ENCODE measurements at places on chromosomes 6 and 20.

GRCh38 chr6:150267686-150268561 lies 100.9 kb upstream of the IYD start:
- no peak for DNase-seq

- DNase-seq = no peak
Observed at GRCh38 chr6:169738204-169738975, 13.0 kb downstream of the DYNLT2 start.

- DNase-seq = no peak
Observed at GRCh38 chr6:133887156-133887879, 1.6 kb upstream of the TCF21 start.

DNA sequence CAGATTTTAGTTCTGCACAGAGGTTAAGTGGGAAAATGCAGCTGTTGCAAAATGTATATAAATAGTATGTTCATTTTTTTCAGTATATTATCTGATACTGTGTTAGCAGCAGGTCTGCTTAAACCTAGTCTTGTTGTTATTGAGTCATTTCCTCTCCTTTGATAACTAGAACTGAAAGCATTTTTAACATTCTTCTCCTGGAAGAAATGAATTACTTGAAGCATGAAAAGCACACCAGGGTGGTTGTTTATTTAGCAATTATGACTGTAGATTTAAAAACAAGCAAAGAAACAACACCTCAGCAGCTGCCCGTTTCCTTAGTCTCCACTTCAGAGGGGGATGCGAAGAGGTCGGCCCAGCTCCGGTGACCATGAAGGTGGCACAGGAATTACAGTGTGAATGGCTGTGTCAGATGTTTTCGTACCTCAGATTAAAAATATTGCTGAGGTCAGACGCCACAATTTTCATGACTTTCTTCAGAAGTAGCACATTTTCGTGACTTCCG lies 53.5 kb downstream of the GOPC start:
- DNase-seq = peak; percentile 68

DNA sequence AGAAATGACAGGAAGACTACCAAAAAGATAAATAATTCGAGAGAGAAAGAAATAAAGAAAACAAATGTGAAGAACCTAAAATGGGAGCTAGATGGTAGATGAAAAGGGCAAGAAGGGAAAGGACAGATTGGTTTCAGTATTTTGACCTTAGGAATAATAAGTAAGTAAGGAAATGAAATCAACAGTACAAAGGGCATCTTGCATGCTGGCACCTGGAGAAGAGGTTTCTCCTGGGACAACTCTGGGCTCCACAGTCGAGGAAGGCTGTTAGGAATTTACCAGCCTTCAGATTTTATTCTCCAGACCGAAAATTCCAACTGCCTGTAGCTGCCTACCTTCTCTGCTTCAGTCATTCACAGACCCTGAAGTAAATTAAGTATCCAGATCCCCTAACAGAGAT lies 80.5 kb downstream of the SMLR1 start:
- DNase-seq = no peak

DNA sequence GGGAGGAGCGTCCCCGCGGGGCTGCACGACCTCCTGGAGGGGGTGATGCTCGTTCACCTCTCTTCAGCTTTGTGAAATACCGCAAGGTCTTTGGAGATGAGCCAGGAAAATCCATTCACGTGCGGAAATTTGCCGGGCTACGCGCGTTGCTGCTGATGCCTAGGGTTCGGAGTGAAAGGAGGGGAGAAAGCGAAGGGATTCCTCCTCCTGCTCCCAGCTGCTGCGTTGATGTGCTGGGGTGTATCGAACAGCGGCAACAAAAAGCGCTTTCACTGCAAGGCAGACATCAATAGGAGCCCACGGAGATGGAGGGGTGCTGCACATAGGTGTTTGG lies 391 bp upstream of the B3GAT2 start:
- no peak for DNase-seq

DNA sequence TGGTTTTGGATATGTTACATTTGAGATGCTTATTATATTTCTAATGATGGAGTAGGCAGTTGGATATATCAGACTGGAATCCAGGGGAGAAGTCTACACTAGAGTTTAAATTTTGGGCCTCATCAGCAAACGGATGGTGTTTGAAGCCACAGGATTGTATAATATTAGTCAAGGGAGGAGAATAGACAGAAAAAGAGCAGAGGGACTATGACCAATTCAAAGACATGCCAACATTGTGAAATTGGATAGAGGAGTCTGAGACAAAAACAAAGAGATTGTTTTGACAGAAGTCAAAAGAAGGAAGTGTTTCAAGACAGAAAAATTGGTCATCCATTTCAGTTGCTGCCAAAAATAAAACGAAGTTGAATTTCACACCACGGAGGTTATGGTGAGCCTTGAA lies 66.5 kb downstream of the NOX3 start:
- DNase-seq = no peak

GRCh38 chr6:82554666-82555065 lies 191.0 kb downstream of the TPBG start:
- no peak for DNase-seq

DNA sequence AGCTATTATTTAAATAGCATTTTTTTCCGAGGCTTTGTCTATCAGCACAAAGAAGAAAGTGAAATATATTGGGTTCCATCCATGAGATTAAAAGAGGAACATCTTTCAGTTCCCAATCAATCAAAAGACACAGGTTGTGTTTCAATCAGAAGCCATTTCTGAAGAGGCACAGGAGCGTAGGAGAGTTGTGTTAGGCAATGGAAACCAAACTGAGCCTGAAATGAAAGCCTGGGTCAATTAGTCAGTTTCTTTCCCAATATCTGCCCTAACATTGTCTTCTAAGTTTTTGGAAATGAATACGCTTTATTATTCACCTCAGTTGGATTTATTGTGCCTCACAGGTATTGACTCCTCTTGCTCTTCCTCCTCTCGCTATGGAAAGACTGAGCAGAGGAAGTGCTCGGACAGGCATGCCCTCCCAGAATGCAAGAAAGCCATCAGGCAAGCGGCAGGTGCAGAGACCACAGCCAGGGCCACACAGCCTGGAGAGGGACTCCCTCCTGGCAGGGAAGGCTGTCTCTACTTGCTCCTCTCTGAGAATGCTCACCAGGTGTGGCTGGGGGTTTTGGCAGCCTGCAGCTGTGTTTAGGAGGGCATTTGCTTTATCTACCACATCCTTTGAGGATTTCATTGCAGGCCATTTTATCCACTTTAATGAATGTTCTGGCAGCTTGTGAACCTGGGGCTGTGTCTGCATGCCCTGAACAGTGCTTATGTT lies 100.8 kb upstream of the NEDD9 start:
- DNase-seq = no peak

DNA sequence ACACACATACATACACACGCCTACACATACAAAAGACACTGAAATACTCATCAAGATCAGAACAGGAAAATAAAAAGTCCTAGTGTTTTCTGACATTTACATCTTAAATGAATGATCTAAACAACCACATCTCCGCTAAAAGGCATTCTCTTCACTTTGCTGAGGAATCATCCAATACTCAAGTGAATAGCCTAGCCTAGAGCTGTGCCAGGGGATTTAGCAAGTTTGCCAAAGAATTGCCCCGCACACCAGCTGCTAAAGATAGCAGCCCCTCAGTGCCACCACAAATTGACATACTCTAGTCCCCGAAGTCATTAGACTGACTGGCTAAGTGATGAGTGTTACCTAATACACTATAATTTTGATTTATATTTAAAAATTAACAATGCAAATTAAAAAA lies 246.8 kb upstream of the POU3F2 start:
- DNase-seq = no peak

DNA sequence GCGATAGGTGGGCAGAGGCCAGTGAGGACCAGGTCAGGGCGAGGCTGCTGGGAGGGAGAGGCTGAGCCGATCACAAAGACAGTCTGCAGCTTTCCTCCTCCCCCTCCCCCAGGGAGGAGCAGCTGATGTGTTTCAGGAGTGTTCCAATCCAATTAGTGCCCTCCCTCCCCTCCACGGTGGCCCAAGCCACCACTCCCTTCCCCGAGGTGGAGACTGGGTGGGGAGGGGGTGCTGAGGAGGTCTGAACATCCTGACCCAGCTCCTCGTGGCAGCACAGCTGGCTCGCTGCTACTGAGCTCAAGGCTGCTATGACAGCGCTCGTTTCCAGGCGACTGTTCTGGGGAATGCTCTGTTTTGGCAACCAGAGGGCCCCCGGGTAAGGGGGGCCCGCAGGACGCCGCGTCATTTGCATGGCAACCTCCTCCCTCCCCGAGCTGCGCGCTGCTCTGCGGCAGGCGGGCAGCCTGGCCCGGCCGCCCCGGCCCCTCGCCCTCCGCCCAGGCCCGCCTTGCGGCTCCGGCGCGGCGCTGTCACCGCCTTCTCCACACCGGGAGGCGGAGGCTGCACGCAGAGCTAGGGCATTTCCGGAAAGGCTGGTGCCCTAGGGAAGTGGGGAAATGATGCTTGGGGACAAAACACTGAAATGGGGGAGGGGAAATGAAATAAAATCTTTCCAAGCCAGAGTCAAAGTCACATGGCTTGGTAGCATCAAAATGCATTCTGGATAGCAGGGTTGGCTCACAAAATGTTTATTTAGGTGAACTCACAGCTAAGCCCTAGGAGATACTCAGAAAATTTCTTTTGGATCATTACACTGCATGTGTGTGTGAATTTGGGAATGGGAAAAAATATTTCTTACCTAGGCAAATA lies 67.4 kb upstream of the PIM1 start:
- DNase-seq = peak; percentile 84

DNA sequence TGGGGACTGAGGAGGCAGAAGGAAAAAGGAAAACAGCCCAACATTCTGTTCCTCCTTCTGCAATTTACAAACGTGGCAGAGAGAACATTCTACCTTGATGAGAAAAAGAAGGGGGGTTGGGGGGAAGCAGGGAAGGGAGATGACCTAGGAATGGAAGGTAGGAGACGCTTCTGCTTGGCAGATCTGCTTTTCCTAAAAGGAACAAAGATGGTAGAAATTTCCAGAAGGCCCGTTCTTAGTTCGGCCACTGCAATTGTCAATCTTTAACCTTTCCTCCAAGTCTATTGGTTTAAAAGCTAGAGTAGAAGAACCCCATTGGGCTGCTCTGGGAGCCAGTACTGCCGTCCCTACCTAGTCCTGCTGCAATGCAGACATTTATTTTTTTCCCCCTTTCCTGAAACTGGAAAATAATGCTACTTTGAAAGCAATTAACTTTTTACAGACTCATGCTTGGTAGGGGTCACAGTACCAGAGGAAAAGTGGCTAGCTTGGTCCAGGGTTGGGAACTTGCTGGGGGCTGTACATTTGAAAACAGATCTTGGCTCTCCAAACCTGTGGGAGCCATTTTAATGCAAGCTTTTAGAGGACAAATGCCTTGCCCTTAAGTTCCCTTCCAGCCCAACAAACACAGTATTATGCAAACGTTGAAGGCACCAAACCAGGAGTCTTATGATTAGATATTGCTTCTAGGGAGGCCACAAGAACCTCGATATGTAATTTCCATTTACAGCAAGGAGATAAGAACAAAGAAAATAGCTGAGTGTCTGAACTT lies 2.6 kb downstream of the ZMYND8 start:
- DNase-seq = no peak

DNA sequence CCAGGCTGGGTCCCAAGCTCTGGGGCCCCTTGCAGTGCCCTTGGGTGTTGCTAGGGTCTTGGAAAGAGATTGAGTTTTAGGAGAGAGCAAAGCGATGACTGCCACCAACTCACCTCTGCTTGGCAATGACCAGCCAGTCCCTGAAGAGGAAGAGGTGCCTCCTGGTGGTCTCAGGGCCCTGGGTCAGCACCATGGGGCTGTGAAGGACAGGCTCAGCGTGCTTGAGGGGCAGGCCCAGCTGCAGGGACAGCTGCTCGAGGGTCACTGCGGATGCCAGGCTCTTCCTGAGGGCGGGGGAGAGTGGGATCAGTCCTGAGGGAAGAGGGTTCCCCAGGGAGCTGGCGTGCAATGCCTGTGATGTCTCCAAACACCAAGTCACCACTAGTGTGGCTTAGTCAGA lies 50.8 kb upstream of the TAGAP start:
- DNase-seq = no peak

- DNase-seq = no peak
Observed at GRCh38 chr20:43229696-43230095, 40.0 kb upstream of the PTPRT start.

DNA sequence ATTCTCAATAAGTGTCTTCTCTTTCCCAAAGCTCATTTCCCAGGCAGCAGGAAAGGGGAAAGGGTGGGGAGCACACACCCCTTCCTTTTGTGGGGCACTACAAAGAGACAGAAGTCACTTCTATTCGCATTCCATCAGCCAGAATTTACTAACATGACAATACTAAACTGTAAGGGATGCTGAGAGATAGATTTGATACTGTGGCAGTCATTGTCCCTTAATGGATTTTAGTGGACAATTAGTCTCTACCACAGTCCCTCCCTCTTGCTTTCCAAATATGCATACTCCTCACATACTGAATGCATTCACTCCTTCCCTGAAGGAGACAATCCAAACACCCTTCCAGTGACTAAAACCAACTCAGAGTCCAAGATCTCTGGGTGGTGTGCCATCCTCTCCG lies 50.5 kb downstream of the ABRACL start:
- no peak for DNase-seq

DNA sequence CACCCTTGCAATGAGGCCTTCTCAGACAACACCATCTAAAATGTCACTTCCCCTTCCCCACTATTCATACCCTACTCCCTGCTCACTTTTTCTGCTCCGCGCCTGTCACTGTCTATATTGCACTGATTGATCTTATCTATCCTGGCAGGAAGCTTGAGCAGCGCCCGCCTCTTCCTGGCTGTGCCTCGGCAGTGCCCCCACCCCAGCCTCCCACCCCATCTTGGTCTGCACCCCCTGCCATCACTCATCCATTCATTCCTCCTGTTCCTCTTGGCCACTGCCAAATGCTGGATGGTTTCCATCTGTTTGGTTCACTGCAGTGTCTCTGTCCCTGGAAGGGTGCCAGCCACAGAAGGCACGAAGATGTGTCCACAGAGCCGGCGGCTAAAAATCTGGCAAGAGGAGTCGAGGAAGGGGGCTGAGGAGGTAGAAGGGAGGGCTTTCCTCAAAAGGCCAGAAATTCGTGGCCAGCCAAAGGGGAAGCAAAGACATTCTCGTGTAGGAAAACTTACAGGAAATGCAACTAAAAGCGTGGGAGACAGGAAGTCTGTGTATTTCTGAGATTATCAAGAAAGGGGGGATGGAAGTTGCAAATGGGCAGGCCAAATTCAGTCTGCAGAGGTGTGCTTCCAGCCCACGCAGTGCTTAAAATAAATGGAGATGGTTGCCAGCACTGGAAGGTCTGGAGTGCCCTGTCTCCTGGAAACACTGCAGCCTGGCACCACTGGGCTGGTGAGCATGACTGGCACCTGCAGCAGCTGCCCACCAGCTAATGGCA lies 27.6 kb downstream of the SYNJ2 start:
- peak; percentile 51 for DNase-seq

- DNase-seq = peak; percentile 43
Observed at GRCh38 chr20:44218446-44218845, 7.9 kb upstream of the OSER1 start.

- DNase-seq = peak; percentile 51
Observed at GRCh38 chr6:15017261-15017660, 228.6 kb upstream of the JARID2 start.

GRCh38 chr6:30487926-30488325 lies 1.4 kb upstream of the HLA-E start:
- DNase-seq = no peak
